ENCODE measurements at places on chromosomes 16 and 17.

GRCh38 chr16:48611329-48612137, 1.6 kb upstream of the N4BP1 start:
- DNase-seq = no peak

GRCh38 chr16:59385491-59385890, 651.4 kb upstream of the GOT2 start:
- DNase-seq = no peak

GRCh38 chr16:69848637-69849545, 86.8 kb downstream of the WWP2 start:
- DNase-seq = peak; percentile 96

DNA sequence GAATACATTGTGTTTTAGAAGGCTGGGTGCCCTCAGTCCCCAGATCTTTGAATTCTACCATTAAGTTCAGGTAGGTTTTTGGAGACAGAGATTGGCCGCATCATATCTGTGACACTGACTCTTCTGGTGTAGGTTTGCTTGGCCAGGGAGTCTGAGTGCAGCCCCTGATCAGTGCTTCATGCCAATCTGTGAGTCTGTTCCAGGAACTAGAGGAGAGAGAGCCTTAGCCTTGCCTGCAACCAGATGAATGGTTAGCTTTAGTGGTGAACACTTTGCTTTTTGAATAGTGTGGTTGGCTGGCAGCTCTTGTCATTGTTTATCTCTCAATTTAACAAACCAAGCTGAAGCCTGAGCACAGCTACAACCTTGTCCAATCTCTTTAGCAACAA, 87.8 kb downstream of the PLXDC1 start:
- no peak for DNase-seq

GRCh38 chr16:81823111-81823510, 44.0 kb downstream of the PLCG2 start:
- no peak for DNase-seq

GRCh38 chr17:3381957-3382356, 4.2 kb downstream of the OR3A2 start:
- DNase-seq = no peak

DNA sequence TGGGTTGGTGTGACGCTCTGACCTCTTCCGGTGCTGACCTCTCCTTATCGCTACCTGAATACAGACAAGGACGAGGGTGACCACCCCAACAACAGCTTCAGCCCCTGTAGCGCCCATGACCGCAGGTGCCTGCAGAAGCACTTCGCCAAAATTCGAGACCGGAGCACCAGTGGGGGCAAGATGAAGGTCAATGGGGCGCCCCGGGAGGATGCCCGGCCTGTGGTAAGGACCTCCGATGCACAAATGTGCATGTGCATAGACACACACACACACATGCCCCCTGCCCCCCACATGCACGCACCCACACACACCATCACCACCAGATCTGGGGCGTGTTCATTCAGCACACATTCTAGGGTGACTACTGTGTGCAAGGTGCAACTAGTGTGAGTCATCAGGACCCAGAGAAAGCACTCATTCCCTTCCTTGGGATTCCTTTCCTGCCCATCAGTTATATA, 9.7 kb downstream of the IGFBP4 start:
- DNase-seq = no peak

GRCh38 chr16:64983963-64984362, 137.9 kb downstream of the CDH11 start:
- DNase-seq = no peak

DNA sequence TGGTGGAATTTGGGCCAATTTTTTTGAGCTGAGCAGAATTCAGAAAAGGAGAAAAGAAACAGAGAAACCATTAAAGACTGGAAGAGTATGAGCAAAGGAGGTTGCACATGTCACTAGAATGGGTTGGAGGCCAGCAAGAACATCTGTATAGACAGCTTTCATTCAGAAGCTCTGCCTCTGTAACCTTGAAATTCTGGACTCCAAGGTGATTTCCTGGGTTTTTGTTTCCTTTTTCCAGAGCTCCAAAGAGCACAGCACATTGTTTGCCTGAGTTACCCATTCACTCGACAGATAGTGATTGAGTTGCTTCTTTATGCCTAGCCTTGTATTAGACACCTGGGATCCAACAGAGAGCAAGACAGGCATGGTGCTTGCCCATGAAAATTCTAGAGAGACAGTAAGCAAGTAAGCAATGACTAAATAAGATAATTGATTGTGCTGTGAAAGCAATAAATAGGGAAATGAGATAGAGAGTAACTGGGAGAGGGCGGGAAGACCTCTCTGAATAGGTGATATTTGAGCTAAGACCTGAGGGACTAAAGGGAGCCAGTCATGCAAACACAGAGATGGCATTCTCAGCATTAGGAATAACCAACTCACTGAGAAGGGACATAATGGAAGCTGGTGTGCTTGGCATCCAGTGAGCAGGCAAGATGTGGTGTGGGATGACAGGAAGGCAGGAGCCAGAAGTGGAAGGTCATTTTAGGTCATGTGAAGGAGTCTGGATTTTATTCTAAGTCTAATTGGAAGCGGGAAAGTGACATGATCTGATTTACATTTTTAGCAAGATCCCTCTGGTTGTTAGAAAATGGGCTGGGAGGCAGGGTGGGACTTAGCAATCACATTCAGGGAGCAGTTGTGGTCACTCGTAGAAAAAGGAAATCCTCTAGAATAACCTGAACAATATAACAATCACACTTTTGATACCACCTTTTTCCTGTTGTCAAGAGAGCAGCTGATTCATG, 197.5 kb downstream of the HS3ST3A1 start:
- DNase-seq = no peak

DNA sequence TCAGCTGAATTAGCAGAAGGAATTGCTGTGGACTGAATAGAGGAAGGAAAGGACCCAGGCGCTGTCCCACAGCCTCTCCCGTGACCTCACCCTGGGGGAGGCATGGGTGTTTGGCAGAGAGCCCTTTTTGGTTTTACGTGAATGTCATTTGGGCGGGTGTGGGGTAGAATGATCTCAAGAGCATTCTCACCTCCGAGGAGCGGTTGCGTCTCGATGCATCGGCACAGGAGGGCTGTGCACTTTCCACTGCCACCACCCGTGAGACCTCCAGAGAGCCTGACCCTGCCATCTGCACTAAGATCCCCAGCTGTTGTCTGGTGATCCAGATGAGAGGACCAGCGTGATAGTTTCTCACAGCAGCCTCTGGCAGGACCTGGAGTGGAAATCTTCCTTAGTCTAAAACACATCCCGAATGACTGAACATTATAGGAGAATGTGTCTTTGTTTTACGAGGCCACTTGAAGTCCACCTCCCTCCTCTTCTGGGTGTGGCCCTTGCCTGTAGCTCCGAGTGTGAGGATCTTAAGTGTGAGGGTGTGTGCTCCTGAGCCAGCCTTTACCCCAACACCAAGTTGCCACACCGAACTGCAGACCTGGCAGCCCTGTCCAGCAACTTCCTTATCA, 29.3 kb downstream of the FOXK2 start:
- DNase-seq = no peak

- no peak for DNase-seq
These were observed 14.5 kb downstream of the RAB11FIP4 start for GRCh38 chr17:31405890-31406371.

DNA sequence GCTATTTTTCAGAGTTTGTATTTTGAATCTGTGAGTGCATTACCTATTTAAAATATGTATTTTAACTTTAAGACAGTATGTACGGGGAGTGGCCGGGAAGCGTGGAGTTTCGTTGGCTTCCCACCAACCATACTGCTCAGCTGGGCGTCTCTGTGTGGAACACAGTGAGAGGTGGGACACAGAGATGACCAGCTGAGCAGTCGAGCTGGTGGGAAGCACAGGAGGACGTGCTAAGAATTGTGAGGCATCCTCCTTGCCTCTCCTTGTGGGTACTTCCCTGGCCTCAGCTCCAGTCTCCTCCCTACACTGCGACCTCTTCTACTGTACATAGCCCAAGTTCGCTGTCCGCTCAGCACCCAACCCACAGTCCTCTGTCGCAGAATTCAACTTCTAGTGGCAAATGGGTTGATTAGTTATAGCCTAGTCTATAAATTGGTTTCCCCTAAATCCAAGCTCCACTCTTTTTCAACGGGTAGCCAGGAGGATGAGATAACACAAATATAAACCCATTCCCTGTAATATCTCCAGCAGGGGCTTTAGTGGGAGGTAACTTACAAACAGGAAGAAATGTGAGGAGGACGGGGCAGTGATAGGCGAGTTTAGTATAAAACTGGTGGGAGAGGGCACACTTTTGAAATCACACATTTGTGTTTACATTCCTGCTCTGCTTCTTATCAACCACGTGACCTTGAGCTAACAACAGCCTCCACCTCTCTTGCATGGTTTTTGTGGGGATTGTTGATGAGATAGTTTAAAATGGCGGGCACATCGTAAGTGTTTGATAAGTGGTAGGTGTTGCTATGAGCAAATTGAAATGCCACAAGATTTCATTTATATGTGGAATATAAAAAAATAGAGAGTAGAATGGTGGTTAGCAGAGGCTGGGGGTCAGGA, 211.9 kb upstream of the HS3ST3A1 start:
- DNase-seq = no peak

- DNase-seq = no peak
These were observed 491 bp downstream of the SLC25A19 start for GRCh38 chr17:75288770-75289114.

DNA sequence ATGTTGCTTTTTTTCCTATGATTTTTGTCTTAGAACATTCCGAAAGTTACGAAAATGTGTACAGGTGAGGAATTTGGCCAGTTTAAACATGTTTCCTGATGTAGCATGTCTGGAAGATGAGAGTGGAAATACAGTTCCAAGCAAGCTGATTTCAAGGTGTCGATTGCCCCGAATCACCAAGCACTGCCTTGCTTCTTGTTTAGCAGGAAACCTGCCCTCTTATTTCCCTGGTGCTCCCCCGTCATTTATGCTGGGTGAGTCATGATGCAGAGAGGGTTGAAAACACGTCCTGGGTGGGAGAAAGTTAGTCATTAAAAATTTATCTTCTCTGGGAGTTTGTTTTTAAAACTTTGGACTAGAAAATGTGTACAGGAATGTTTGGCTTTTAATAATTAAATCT, 608.6 kb upstream of the EEF2KMT start:
- no peak for DNase-seq

- DNase-seq = no peak
These were observed 635 bp downstream of the WNK4 start for GRCh38 chr17:42780851-42781638.

GRCh38 chr16:12157517-12158093, 181.1 kb downstream of the SNX29 start:
- DNase-seq = no peak

- no peak for DNase-seq
These were observed 2.8 kb upstream of the STAT5A start for GRCh38 chr17:42285346-42286050.

- peak; percentile 43 for DNase-seq
These were observed 30.1 kb downstream of the CD300LG start for GRCh38 chr17:43877031-43877430.

DNA sequence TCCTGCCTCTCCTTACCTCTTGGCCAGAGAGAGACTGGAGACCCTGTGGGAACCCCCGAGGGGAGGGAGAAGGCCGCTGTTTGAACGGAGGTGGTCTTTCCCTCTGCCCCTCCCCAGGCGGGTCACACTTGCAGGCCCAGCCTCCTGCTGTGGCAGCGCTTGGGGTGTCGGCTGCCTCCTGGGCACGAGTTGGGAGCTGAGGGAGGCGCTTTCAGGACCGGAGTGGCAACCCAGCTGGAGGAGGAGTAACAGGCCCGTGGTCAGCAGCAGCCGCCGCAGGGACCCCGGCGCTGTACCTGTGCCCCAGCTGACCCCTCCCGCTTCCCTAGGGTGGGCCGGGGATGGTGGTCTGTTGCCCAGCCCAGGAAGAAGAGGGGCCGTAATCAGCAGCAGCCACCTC, 278.3 kb downstream of the SEC14L1 start:
- no peak for DNase-seq

DNA sequence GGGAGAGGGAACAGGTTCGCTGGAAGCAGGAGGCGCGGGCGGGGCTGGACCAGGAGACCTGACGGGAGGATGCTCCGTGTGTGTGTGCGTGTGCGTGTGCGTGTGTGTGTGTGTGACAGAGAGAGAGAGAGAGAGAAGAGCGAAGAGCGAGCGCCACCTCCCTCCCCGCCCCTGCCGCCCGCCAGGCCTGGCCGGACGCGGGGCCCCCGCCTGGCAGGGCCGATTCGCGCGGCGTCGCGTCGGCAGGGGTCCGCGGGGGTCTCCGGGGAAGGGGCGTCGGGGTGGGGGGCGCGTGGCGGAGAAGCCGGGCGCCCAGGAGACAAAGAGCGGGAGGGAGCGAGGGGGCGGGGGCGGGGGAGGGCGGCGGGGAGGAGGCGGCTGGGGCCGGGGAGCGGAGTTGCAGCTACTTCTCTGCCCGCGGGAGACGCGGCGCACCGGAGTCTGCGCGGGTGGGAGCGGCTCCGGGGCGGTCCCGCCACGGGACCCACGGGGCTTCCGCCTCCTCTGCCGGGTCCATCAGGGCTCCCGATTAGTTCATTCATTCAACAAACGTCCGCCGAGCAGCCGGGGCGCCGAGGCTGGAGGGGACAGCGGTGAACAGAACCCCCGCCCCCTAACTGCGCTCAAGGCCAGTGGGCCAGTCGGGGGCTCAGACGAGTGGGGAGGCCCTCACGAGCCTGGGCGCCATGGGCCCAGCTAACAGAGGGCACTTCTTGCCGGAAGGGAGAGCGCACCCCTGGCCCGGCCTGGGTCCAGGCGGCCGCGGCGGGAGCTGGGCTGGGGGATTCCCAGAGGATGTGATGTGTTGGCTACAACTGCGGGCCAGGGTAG, at the start of gene SAMD14:
TSS of gene SAMD14 (minus strand) at position 433 of the 831 bp plus-strand sequence. CDS start 5,201 bp downstream, outside the sequence.
- DNase-seq = no peak

- DNase-seq = peak; percentile 76
These were observed 181.1 kb downstream of the SEC14L1 start for GRCh38 chr17:77321649-77322513.

GRCh38 chr17:70256751-70257150, 87.4 kb downstream of the KCNJ2 start:
- no peak for DNase-seq

DNA sequence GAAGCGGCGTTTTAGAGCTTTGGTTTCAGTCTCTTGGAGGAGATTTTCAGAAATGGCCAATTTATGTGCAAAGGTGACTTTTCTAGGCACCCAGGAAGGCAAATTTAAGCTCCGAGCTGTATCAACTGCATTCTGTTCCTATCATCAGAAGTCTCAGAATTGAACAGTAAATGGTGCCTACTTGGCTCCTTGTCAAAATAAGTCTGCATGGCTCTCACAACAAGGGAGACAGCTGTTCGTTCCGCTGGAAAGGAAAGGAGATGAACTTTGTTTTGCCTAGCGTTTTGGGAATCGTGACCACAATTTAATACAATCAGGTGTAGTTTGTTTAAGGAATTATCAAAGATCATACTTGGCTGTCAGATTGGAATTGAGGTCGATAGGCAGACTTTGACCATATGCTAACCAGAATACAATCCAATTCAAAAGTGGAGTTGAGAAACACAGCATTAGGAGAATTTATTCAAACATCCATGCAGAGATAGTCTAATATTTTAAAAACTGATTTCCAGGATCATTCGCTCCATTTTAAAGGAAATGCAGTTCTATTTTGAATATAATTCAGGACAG, 139.4 kb downstream of the CPPED1 start:
- no peak for DNase-seq

All from coronary artery (tissue), 2 donors.